ENCODE measurements at places on chromosomes 5 and 9.

- no peak for DNase-seq
These were observed 12.2 kb downstream of the ERGIC1 start for GRCh38 chr5:172846249-172846648.

DNA sequence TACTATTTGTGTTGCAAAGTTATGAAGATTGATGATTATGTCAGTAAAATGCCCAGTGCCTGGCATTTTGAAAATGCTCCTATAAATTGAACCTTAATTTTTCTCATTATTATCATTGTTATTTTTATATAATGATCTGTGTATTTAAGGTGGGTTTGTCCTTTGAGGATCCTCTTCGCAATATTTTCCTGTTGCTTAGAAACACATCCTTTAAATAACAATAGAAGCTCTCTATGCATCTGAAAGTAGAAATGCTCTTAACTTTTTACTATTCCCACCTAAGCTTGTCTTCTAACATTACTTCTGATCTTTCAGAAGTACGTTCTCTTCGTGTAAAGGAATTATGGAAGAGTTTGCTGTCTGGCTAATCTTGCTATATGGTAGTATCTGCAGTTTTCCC lies 214.7 kb upstream of the TLX3 start:
- no peak for DNase-seq

GRCh38 chr5:95803271-95804148 lies 19.0 kb downstream of the GLRX start:
- no peak for DNase-seq

DNA sequence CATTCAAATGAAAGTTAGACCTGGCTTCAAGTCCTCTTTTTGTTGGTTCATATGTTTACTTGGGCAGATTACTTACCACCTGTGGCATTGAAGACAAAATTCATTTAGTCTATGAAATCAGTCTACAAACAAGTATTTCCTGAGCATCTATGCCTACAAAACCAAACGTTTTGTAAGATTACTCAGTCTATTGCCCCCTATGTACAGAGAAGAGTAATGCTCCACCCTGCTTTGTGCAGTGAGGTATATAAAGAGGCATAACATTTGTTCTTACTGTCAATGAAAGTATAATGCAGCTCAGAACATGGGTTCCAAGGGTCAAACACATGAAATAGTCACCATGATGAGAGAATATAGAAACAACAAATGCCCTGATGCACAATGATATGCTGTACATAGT lies 580.7 kb downstream of the KIF4B start:
- DNase-seq: no peak

Measured in SK-N-SH (cell line).